Bronchus fibroblast of lung (primary cell): ENCODE measurements at places on chromosomes 13 and 19. TPM values are rescaled to one million over a fixed set of nuclear protein-coding genes. Genes with fewer than 3 reads are reported as not detected.

The GFY gene
- not detected in 2 replicates for total RNA-seq

The KRTDAP gene
- not detected in 2 replicates for total RNA-seq

The ELSPBP1 gene
- not detected in 2 replicates for total RNA-seq

The PSG6 gene
- total RNA-seq: not detected in 2 replicates

The FAM216B gene
- not detected in 2 replicates for total RNA-seq

The RNF113B gene
- not detected in 2 replicates for total RNA-seq

The RASAL3 gene
- not detected in 2 replicates for total RNA-seq

The CPB2 gene
- total RNA-seq: not detected in 2 replicates

The NTF4 gene
- total RNA-seq: not detected in 2 replicates

The TTC9B gene
- not detected in 2 replicates for total RNA-seq

The LGALS14 gene
- not detected in 2 replicates for total RNA-seq

The B3GNT3 gene
- total RNA-seq: 0.15 TPM in 1 of 2 replicates, not detected in the other

The MISP3 gene
- 0.30 and 1.2 TPM in 2 replicates for total RNA-seq

The NCAN gene
- total RNA-seq: not detected in 2 replicates

The KLK4 gene
- total RNA-seq: not detected in 2 replicates

The FBXW9 gene
- 15.1 and 16.1 TPM in 2 replicates for total RNA-seq

The IFNL2 gene
- total RNA-seq: not detected in 2 replicates

The MRI1 gene
- 33.1 and 35.0 TPM in 2 replicates for total RNA-seq

The LILRA2 gene
- total RNA-seq: not detected in 2 replicates

The ZNF69 gene
- 1.8 and 2.7 TPM in 2 replicates for total RNA-seq

The RGL3 gene
- total RNA-seq: not detected in 2 replicates

The TNNT1 gene
- 0.34 and 0.89 TPM in 2 replicates for total RNA-seq

The PRR12 gene
- total RNA-seq: 4.9 and 6.2 TPM in 2 replicates

The PEAK3 gene
- total RNA-seq: 0.15 TPM in 1 of 2 replicates, not detected in the other

The CABP5 gene
- not detected in 2 replicates for total RNA-seq

The CCDC169 gene
- total RNA-seq: 2.5 and 3.7 TPM in 2 replicates

The HIPK4 gene
- under 0.01 and 0.15 TPM in 2 replicates for total RNA-seq

The NKPD1 gene
- 0.15 and 0.34 TPM in 2 replicates for total RNA-seq

The IQCN gene
- total RNA-seq: 0.30 and 0.50 TPM in 2 replicates

The CCNA1 gene
- 1.0 TPM in 2 replicates for total RNA-seq

The ONECUT3 gene
- total RNA-seq: not detected in 2 replicates

The SPTBN4 gene
- total RNA-seq: 0.34 and 1.5 TPM in 2 replicates
